Stimulated activated CD4-positive, alpha-beta T cell treated with anti-CD3 and anti-CD28 coated beads, TNF-alpha, amount 100 ng/mL, for 24 hours (primary cell): ENCODE measurements at places on chromosomes 2 and 18.

DNA sequence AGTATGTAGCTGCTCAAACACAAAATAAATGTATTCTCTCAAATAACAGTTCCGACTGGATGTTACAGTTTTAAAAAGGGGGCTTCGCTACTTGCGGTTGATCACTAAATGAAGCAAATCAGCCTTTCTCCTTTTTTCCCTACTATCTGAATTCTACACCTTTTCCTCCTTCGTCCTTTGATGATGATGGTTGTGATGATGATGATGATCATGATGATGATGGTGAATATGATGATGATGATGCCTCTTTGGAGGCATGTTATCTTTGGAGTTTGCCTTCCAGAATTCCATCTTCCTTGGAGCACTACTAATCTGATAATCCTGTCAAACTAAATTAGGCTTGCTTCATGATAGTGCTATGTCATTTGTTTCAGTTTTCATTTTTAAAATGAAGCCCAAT lies 1073.3 kb downstream of the SOCS6 start:
- DNase-seq, result no peak

GRCh38 chr2:197152451-197153228 lies 157.9 kb downstream of the ANKRD44 start:
- DNase-seq, result no peak

DNA sequence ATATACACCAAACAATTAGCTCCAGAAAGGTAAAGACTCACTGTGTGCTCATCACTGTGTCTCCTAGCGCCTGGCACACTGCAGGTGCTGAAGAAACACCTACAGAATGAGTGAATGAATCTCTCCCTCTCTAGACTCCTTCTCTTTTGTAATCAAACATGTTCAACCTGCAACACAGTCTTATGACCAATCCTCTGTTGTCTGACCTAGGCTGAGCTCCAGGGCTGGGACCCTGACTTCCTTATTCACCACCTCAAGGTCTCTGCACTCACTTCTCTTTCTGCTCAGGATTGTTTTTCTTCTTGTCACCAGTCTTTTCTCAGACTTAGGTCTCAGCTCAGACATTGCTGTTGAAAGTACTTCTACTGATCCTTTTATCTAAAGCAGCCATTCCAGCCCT lies 9.8 kb downstream of the CKAP2L start:
- DNase-seq, result no peak

DNA sequence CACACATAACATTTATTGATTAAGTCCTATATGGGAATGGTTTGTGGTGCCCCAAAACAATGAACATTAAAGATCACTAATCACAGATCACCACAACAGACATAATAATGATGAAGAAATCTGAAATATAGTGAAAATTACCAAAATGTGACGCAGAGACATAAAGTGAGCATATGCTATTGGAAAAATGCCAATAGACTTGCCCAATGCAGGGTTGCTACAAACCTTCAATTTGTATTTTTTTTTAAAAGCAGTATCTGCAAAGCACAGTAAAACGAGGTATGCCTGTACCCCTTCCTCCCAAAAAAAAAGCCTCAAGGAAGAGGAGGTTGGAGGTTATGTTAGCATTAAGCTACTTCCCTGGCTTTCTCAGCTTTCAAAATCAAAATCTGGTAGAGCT lies 131.1 kb downstream of the RBMS1 start:
- no peak for DNase-seq

GRCh38 chr2:111167076-111167862 lies 46.6 kb downstream of the BCL2L11 start:
- no peak for DNase-seq
